ENCODE measurements at places on chromosomes 5 and 9.

DNA sequence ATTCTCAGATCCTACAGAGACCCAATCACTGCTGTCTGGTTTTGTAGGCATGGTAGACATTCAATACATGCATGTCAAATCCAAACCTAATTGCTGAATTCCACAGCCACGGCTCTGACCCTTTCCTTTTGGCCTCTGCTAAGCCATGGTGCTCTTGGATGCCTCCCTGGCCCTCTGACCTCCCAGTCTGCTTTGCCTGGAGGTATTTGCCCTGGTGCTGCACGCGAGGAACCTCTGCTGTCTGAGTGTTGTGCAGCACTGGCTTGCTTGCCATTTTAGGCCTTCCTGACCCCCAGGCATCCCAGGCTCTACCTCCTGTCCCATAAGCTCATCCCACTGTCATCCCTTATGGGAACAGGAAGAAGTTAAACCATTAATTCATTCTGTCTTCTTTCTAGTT lies 60.9 kb downstream of the DOCK2 start:
- DNase-seq, result no peak

- no peak for DNase-seq
These were observed 120.4 kb upstream of the CPEB4 start for GRCh38 chr5:173767574-173768266.

DNA sequence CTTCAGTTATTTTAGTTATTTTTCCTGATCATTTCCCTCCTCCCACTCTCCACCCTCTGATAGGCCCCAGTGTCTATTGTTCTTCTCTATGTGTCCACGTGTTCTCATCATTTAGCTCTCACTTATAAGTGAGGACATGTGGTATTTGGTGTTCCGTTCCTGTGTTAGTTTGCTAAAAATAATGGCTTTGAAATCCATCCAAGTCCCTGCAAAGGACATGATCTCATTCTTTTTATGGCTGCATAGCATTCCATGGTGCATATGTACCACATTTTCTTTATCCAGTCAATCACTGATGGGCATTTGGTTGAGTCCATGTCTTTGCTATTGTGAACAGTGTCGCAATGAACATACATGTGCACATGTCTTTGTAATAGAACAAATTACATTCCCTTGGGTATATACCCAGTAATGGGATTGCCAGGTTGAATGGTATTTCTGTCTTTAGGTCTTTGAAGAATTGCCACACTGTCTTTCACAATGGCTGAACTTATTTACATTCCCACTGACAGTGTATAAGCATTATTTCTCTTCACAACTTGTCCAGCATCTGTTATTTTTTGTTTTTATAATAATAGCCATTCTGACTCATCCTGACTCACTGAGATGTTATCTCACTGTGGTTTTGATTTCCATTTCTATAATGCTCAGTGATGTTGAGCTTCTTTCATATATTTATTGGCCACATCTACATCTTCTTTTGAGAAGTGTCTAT lies 17.2 kb upstream of the DIRAS2 start:
- DNase-seq, result no peak

DNA sequence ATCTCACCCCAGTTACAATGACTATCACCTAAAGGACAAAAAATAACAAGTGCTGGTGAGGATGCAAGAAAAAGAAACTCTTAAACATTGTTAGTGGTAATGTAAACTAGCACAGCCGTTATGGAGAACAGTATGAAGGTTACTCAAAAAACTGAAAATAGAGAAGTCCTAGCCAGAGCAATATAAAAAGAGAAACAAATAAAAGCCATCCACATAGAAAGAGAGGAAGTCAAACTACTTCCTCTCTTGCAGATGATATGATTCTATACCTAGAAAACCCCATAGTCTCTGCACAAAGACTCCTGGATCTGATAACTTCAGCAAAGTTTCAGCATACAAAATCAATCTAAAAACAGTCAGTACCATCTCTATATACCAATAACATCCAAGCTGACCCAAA lies 221.5 kb upstream of the FAM174A start:
- no peak for DNase-seq

- DNase-seq, result peak; percentile 63
These were observed 83.5 kb upstream of the MINAR2 start for GRCh38 chr5:129664336-129664937.

DNA sequence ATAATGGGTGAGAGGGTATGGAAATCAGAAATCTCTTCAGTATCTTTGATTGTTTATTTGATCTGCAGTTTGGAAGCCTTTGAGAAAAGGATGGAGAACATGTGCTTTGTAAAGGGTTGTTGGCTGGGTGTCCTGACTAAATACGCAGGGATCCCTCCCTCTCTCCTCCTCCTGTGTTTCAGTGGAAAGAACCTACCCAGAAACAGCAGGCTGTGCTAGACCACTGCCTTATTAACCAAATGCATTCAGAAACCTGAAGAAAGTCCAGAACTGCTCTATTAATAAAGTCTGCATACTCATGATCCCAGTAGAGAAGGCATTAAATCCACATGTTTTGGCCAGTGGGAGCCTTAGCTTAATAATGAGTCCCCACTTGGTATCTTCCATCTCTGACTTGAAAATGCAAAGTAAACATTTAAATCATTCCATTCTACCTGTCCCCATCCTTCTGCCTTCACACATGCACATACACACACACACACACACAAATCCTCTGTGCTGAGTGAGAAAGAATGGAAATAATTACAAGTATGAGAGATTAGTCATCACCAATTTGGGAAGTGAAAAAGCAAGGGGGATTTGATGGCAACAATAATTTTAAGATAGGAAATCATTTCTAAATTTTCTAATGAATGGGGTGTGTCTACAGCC lies 10.0 kb upstream of the LECT2 start:
- no peak for DNase-seq

Measured in left colon (tissue), 2 donors.